HEK293T (cell line): ENCODE measurements at places on chromosomes 12 and 14.

DNA sequence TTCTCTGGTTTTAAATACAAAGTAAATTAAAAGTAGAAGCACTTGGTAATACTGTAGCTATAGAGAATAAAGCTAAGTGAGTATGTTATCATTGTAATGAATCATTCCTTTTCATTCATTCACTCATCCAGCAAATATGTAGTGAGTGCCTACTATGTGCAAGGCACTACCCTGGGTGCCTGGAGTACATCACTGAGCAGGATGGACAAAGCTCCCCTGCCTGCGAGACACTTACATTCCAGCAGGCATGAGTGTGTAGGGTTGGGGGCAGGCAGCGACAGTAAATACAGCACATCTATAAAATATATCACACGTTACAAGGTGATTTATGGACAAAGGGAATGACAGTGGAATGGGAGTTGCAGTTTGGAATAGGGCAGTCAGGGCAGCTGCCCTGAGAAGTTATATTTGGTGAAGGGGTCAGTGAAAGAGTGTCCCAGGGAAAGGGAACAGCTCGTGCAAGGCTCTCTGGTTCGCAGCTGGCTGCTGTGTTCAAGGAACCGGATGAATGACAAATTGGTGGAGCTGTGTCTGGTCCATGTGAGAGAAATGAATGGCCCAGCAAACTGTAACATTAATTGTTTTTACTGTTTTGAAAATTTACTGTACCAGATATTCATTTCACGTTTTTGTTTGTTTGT lies 159.6 kb downstream of the CRADD start:
- no peak for DNase-seq

- no peak for DNase-seq
These were observed 62.3 kb downstream of the FOS start for GRCh38 chr14:75340921-75341320.

- no peak for DNase-seq
These were observed 9.3 kb upstream of the TMEM106C start for GRCh38 chr12:47954058-47954457.

- no peak for DNase-seq
These were observed 32.8 kb downstream of the KCTD10 start for GRCh38 chr12:109444259-109444658.

GRCh38 chr12:56257491-56258067 lies 605 bp downstream of the ANKRD52 start:
- peak; percentile 75 for DNase-seq

GRCh38 chr14:54643696-54644176 lies 76.8 kb downstream of the SAMD4A start:
- DNase-seq: no peak

GRCh38 chr14:105646175-105646574 lies 119.8 kb downstream of the TMEM121 start:
- no peak for DNase-seq

DNA sequence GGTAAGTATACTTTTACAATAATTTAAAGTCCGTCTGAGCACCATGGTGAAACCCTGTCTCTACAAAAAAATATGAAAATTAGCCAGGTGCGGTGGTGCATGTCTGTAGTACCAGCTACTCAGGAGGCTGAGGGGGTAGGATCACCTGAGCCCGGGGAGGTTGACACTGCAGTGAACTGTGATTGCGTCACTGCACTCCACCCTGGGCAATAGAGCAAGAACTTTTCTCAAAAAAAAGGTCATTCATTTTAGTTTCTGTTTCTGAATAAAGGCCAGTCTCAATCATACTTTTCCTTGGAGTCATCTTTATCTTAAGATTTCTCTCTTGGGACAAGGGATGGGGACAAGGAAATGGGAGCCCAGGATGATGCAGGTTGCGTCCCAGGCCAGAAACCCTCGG lies 12.9 kb downstream of the ANKRD13A start:
- no peak for DNase-seq
